ENCODE measurements at places on chromosomes 13 and 19. TPM values are rescaled to one million over a fixed set of nuclear protein-coding genes. Genes with fewer than 3 reads are reported as not detected.
A peak's percentile ranks its signal among the peaks of the same experiment; 100 is the strongest.

- no peak for ATAC-seq
Observed at GRCh38 chr19:22052644-22053013, 345 bp downstream of the ZNF257 start.

Gene PEPD
- 52.4 TPM for total RNA-seq

GRCh38 chr19:49894879-49895565 lies 1.7 kb downstream of the IL4I1 start:
- no peak for ATAC-seq

DNA sequence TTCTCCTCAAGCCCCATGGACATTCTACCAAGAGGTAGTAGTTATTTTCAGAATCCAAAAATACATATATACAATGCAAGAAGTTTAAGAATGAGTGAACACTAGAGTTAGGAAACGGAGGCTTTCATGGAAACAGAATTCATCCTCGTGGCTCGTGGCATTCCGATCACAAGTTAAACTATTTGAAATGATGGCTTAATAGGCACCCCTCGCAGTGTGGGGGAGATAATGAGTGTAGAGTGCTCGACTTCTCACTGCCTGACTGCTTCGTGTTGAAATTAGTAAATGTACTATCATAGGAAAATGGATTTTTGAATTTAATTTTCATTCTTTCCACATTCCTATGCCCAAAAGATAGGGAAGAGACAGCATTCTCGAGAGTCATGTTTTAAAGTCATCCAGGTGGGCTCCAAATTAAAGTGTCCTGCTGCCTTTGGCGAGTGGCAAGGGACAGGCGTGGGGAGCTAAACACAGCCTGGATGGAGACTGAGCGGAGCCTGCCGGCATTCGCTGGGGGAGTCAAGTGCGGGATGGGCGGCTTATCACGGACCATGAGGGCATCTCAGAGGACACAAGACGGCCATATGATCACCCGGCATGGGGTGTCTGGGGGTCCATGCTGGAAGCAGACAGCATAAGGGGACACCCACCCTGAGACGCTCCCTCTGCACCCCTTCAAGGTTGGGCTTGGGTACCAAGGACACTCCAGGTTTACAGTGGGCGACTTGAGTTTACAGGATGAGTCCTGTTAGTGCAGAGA lies 165.2 kb downstream of the TEX29 start:
- no peak for ATAC-seq

DNA sequence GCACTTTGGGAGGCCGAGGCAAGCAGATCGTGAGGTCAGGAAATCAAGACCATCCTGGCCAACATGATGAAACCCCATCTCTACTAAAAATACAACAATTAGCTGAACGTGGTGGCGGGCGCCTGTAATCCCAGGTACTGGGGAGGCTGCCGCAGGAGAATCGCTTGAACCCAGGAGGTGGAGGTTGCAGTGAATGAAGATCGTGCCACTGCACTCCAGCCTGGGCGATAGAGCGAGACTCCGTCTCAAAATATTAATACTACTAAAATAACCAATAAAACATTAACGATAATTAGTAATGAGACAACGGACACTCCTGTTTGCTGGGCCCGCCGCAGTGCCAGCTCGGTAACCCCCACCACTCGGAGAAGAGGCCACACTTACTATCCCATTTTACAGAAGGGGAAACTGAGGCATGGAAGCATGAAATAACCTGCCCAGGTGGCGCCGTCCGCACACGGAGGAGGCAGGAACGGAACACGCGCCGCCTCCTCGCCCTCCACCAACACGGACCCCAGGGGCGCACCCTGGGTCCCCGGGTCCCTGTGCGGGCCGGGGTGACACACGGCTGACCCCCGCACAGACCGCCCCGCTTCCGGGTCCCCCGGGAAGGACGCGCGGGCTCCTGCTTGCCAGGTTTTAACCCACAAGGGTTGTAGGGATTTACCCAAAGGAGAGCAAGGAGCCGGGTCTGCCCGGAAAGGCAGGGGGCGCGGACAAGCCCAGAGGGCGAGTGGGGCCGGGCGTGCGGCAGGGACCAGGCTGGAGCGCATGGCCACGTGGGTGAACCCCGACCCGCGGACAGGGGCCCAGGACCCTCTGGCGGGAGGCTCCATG lies 1.6 kb downstream of the R3HDM4 start:
- ATAC-seq: no peak

DNA sequence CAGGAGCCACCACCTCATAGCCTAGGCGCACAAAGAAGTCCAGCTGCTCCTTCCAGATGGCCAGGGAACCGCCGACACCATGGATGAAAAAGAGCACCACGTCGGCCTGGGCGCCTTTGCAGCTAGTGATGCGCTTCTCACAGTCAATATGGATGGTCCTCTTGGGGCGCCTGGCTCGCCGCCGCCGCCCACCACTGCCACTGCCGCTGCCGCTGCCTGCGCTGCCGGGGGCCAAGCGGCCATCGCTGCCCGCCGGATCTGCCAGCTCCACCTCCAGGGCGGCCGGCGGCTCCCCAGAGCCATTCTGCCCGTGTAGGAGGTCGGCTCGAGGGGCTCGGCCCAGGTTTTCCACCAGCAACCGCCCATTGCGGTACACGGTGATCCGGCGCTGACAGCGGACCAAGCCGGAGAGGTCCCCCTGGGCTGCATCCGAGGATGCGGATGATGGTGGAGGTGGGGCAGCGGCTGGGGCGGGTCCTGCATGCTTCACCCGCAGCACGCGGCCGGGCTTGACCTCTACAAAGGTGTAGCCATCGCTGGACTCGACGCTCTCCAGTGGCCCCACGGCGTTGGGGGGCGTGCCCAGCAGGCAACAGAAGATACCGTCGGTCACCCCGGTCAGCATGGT lies 2.1 kb downstream of the ABHD8 start:
- ATAC-seq: no peak

DNA sequence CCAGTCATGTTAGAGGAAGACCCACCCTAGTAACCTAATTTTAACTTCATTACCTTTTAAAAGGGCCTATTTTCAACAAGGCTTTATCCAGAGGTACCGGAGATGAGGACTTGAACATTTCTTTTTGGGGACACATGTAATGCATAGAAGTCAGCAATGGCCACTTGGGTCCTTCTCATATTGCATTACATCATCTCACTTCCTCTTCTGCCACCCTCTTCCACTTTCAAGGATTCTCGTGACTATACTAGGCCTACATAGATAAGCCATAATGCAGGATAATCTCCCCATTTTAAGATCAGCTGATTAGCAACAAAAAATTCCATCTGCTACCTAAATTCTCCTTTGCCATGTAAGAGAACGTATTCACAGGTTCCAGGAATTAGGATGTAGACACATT lies 557.2 kb downstream of the KCTD12 start:
- no peak for ATAC-seq

GRCh38 chr19:18233224-18233825 lies 7.1 kb upstream of the PDE4C start:
- ATAC-seq: peak; percentile 65

GRCh38 chr19:57830071-57830602 lies at the start of gene ZNF587B:
ZNF587B (plus strand) TSS chr19:57830299; CDS start chr19:57830529, 230 bp downstream.
- peak; percentile 53 for ATAC-seq

- ATAC-seq: no peak
Observed at GRCh38 chr13:102970542-102970941, 95.7 kb downstream of the SLC10A2 start.

Gene PTGER1
- total RNA-seq: 0.44 TPM

Gene SULT2A1
- total RNA-seq: not detected

GRCh38 chr13:29999492-30000369 lies 149.3 kb upstream of the UBL3 start:
- ATAC-seq: no peak

DNA sequence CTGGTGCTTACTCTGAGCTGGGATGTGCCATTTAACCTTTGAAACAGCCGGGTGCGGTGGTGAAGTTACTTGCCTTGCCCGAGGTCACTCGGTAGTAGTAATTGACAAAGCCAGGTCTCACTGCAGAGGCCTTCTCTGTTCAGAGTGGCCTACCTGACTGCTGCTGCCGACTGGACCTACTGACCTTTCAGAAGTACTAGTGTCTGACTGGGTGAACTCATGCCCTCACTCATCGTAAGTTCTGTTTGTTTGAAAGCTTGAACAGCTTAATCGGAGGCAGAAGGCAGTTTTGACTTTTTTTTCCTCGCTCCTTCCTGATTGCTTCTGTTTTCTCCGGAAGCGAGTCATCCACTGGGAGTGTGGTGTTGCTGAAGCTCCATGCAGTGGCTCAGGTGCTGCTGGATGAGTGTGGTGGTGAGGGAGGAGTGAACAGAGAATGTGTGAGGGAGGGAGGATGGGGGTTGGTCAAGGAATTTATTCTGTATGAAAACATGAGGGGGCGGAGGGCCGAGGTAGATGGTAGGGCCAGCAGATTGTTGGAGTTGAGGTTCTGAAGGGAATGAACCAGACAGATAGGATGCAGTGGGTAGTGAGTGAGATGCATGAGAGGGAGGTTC lies 2.7 kb downstream of the SPINT2 start:
- ATAC-seq: peak; percentile 27

Gene SHC2
- 1.7 TPM for total RNA-seq

All from esophagus mucosa (tissue), 1 donor.